ENCODE measurements at places on chromosomes 7 and 10. TPM values are rescaled to one million over a fixed set of nuclear protein-coding genes. Genes with fewer than 3 reads are reported as not detected.
A peak's percentile ranks its signal among the peaks of the same experiment; 100 is the strongest.

DNA sequence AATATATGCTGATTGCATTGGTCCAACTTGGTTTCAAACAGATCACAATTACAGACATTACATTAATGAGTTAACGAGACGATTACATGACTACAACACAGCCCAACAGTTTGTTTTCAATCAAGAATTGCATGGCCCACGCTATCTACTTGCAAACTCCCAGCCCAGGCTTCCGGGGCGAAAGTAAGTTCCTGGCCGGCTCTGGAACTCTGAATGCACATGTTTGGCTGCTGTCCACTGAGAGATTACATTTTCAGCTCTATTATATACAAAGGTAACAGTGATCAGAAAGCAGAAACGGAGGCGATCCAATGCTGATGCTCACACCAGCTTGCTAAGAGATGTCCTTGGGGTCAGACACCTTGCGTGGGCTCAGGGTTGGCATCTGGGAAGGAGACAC, 206.3 kb downstream of the FANK1 start:
- no peak for DNase-seq
- peaks cover 2% of the 10 kb centered on the region for H3K4me1 ChIP-seq
- no peaks in the 10 kb centered on the region for H3K36me3 ChIP-seq
- H3K27me3 ChIP-seq: peaks cover 7% of the 10 kb centered on the region
- no peak overlapping the region for H3K27ac ChIP-seq

Gene ACSM6
- total RNA-seq: not detected

Gene EGR2
- 0.37 TPM for total RNA-seq

DNA sequence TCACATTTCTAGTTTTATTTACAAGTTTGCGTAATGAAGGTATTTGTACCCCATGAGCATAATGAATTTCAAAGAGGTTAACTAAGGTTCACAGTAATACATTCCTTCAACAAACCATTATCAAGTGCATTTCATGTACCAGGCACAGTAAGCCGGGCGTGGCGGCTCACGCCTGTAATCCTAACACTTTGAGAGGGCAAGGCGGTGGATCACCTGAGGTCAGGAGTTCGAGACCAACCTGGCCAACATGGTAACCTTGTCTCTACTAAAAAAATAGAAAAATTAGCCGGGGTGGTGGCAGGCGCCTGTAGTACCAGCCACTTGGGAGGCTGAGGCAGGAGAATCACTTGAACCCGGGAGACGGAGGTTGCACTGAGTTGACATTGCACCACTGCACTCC, 4.3 kb upstream of the EIF3A start:
- no peak overlapping the region for H3K27ac ChIP-seq
- no peak overlapping the region for H3K4me3 ChIP-seq
- no peak for DNase-seq
- H3K36me3 ChIP-seq: no peaks in the 10 kb centered on the region
- H3K4me1 ChIP-seq: peaks cover 3% of the 10 kb centered on the region

Gene MBL2
- total RNA-seq: not detected

GRCh38 chr7:128890306-128891109, 20.0 kb downstream of the KCP start:
- H3K4me1 ChIP-seq: no peaks in the 10 kb centered on the region
- H3K27me3 ChIP-seq: no peaks in the 10 kb centered on the region
- no peak for DNase-seq
- H3K36me3 ChIP-seq: no peaks in the 10 kb centered on the region

Gene ASB15
- total RNA-seq: not detected

DNA sequence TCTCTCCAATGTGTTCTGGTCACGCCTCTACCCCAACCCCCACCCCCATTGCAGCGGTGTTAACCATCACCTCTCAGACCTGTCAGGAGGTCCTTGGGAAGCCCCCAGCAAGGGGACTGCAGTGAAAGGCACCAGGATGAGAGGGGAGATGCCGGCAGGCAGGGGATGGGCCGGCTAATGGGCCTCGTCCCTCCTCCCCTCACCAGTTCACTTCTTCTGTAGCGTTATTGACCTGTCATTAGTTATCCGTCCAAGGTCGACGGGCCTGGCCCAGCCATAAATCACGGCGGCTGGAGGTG, 18.8 kb downstream of the POLL start:
- peaks cover 16% of the 10 kb centered on the region for H3K27me3 ChIP-seq
- peak; percentile 47 for DNase-seq
- no peak overlapping the region for H3K27ac ChIP-seq
- peaks cover 3% of the 10 kb centered on the region for H3K36me3 ChIP-seq
- peaks cover 5% of the 10 kb centered on the region for H3K4me1 ChIP-seq

Gene TPK1
- total RNA-seq: 2.6 TPM

Gene HECW1
- 68.7 TPM for total RNA-seq

GRCh38 chr10:2236876-2237275, 499.6 kb upstream of the ADARB2 start:
- H3K36me3 ChIP-seq: no peaks in the 10 kb centered on the region
- DNase-seq: no peak
- H3K27me3 ChIP-seq: no peaks in the 10 kb centered on the region
- H3K27ac ChIP-seq: no peak overlapping the region
- no peak overlapping the region for H3K4me3 ChIP-seq
- H3K4me1 ChIP-seq: no peaks in the 10 kb centered on the region

Gene GPNMB
- total RNA-seq: not detected

- no peaks in the 10 kb centered on the region for H3K4me1 ChIP-seq
- no peak overlapping the region for H3K27ac ChIP-seq
- H3K4me3 ChIP-seq: no peak overlapping the region
- no peak for DNase-seq
Observed at GRCh38 chr7:49974035-49974434, 119.0 kb downstream of the ZPBP start.

GRCh38 chr10:48605786-48606529, 1.1 kb upstream of the ARHGAP22 start:
- peaks cover 5% of the 10 kb centered on the region for H3K4me1 ChIP-seq
- no peak overlapping the region for H3K27ac ChIP-seq
- H3K4me3 ChIP-seq: no peak overlapping the region
- peaks cover 5% of the 10 kb centered on the region for H3K36me3 ChIP-seq

DNA sequence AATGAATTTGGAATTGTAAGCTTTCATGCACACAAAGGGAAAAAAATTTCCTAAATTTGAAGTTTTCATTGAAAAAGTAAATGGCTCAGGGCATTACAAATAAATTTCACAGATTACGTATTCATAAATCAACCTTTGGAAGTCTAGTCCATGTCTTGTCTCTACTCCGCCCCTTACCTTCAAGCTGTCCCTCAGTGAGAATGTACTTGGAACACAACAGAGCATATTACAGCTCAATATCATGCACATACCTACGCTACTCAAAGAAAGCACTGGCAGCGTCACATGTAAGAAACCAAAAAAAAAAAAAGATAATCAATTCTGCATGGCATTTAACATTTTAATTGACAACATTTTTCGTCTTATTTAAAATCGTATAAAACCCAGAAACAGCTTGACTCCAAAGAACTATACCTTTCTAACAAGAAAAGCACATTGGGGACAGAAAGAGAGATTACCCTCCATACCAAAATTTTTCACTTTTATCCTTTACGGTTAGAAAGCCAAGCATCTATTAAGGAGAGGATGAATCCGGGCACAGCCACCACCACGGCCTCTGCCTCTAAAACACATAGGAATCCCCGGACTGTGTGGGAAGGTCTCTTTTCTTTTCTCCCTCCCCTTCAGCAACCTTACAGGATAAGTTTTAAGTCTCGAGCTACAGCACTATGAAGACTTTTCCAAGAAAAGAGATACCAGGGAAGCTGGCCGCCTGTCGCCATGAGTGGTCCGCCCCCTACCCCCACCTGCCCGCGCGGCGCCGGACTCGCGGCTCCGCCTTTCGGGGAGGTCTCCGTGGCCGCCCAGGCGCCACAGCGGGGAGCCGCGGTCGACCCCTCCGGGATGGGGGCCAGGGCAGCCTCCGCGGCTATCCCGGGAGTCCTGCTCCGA, 1.1 kb downstream of the JMJD1C start:
- peak overlapping the region; percentile 49 for H3K27ac ChIP-seq
- H3K4me3 ChIP-seq: peak overlapping the region; percentile 89
- H3K27me3 ChIP-seq: peaks cover 13% of the 10 kb centered on the region
- peaks cover 28% of the 10 kb centered on the region for H3K4me1 ChIP-seq
- DNase-seq: no peak

DNA sequence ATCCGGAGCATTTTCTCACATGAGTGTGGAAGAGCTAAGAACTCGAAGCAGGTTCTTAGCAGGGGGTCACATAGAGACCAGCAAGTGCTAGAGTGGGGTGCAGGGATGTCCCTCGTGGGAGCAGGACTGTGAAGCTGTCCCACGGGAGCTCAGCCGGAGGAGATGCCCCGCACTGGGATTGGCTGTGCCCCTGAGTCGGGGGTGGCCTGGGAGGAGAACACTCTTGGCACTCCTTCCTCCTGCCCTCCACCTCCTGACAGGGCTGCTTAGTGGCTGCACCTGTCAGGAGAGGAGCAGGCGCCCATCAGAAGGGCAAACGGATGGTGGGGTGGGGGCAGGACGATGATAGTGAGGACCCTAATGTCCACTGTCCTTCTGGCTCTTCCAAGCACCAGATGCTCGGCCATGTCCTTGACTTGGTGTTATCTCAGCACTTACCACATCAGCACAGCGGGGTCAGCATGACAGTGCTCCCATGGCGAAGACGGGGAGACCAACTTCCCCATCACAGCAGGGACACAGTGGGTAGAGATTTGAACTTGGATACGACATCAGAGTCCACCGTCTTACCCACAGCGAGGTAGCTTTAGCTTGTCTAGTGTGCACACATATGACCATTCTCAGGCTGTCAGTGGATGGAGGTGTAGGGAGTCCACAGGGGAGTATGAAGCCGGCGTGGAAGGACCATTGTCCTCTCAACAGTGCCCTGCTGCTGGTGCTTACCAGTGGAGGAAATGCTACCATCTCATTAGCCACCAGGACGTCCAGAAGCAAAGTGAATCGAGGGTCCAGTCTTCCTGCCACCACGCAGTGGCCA, 142.5 kb upstream of the SHH start:
- no peak overlapping the region for H3K27ac ChIP-seq
- no peak for DNase-seq
- no peak overlapping the region for H3K4me3 ChIP-seq

- H3K36me3 ChIP-seq: peaks cover 10% of the 10 kb centered on the region
- no peak for DNase-seq
- no peak overlapping the region for H3K4me3 ChIP-seq
- no peaks in the 10 kb centered on the region for H3K4me1 ChIP-seq
- H3K27me3 ChIP-seq: no peaks in the 10 kb centered on the region
- no peak overlapping the region for H3K27ac ChIP-seq
Observed at GRCh38 chr10:25852364-25852941, 81.6 kb upstream of the MYO3A start.

Gene RNF148
- not detected for total RNA-seq

Gene ZNF12
- 19.6 TPM for total RNA-seq

- H3K4me1 ChIP-seq: peaks cover 9% of the 10 kb centered on the region
- H3K4me3 ChIP-seq: no peak overlapping the region
- no peaks in the 10 kb centered on the region for H3K27me3 ChIP-seq
- DNase-seq: no peak
- no peak overlapping the region for H3K27ac ChIP-seq
Observed at GRCh38 chr7:110001254-110001938, 1089.5 kb upstream of the LRRN3 start.

DNA sequence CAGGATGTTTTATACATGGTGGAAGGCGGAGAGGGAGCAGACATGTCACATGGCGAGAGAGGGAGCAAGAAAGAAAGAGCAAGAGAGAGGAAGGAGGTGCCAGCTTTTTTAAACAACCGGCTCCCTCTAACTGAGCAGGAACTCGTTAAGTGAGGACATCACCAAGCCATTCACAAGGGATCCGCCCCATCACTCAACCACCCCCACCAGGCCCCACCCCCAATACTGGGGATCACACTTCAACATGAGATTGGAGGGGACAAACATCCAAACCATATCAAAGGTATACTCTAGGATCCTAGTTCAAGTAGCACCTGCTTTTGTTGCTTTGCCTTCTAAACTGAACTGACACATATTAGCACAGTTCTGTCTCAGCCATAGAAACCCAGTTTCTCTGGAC, 141.9 kb upstream of the KLF14 start:
- H3K36me3 ChIP-seq: no peaks in the 10 kb centered on the region
- no peaks in the 10 kb centered on the region for H3K27me3 ChIP-seq
- no peak overlapping the region for H3K4me3 ChIP-seq
- no peak overlapping the region for H3K27ac ChIP-seq
- DNase-seq: no peak

Gene GDF10
- total RNA-seq: not detected

GRCh38 chr10:34880817-34881216, 65.7 kb upstream of the PARD3 start:
- H3K27ac ChIP-seq: no peak overlapping the region
- H3K4me3 ChIP-seq: no peak overlapping the region
- H3K36me3 ChIP-seq: no peaks in the 10 kb centered on the region

Gene FFAR4
- total RNA-seq: not detected

- H3K36me3 ChIP-seq: no peaks in the 10 kb centered on the region
- H3K27ac ChIP-seq: peak overlapping the region; percentile 96
- peaks cover 11% of the 10 kb centered on the region for H3K27me3 ChIP-seq
Observed at GRCh38 chr7:74092321-74092963, 8.8 kb downstream of the LIMK1 start.

Data from glutamatergic neuron (in vitro differentiated cells).